Fibroblast of mammary gland (primary cell): ENCODE measurements at places on chromosomes 6 and 20.
A peak's percentile ranks its signal among the peaks of the same experiment; 100 is the strongest.

- DNase-seq = peak; percentile 29
Measured at GRCh38 chr6:141610741-141611140, 522.0 kb upstream of the GJE1 start.

DNA sequence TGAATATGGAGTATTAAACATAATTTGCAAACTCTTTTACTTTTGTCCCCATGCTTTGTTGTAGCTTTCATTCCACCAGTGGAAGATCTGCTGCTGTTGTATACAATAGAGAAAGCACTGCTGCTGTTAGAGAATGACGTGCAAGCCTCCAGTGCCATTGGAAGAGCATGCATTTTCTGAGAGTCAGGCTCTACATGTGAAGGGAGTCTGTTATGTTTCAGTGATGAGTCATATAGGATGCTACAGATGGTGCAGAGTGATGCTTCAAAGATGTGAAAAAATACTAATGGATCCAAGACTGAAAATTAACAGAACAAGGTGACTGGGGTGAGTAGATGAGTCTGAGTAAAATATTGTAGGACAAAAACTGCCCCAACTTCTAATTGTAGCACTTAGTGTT lies 22.4 kb upstream of the BACH2 start:
- peak; percentile 68 for DNase-seq

GRCh38 chr6:53301801-53302537 lies 46.8 kb downstream of the ELOVL5 start:
- DNase-seq = no peak

DNA sequence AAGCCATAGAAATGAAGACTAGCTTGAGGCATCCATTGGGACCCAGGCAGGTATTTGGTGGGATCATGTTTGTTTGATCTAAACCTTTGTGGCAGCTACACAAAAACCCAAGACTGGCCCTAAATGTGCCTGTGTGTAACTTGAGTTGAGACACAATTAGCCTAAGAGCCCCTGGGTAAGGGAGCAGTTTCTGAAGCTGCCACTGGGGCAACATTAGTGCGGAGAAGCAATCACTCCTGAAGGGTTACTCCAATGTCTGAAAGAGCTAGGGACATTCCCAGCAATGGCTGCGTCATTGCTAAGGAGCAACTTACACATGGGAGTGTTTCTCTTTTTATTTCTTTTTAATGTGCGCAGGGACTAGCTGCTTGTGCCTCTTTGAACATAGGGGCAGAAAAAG lies 67.9 kb upstream of the EEF1E1 start:
- no peak for DNase-seq

DNA sequence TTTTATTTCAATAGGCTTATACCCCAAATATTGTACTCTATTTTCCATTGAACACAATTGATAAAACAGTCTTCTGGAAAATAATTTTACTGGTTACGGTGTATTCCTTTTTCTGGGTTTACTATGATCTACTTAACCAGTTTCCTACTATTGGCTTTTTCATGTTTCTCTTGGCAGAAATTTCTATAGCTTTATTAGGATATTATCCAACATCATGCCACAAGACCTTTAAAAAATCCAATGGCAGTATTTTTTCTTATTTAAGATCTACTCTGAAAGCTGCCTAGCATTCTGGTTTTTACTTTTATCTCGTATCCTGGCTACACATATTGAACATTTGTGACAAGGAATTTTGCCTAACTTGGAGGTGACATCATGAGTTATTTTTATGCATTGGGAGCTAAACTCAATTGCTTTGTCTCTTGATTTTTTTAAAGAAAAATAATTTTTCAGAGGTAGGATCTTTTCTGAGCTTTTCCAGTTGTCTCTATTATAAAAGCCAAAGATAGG lies 45.5 kb downstream of the SLC9A8 start:
- DNase-seq = no peak

- no peak for DNase-seq
Measured at GRCh38 chr20:40050596-40050995, 638.4 kb downstream of the MAFB start.

DNA sequence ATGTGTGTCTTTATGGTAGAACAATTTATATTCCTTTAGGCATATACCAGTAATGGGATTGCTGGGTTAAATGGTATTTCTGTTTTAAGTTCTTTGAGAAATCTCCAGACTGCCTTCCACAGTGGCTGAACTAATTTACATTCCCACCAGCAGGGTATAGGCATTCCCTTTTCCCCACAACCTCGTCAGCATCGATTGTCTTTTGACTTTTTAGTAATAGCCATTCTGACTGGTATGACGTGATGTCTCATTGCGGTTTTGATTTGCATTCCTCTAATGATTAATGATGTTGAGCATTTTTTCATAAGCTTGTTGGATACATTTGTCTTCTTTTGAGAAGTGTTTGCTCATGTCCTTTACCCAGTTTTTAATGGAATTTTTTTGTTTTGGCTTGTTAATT lies 5.3 kb upstream of the TASP1 start:
- DNase-seq = peak; percentile 20

DNA sequence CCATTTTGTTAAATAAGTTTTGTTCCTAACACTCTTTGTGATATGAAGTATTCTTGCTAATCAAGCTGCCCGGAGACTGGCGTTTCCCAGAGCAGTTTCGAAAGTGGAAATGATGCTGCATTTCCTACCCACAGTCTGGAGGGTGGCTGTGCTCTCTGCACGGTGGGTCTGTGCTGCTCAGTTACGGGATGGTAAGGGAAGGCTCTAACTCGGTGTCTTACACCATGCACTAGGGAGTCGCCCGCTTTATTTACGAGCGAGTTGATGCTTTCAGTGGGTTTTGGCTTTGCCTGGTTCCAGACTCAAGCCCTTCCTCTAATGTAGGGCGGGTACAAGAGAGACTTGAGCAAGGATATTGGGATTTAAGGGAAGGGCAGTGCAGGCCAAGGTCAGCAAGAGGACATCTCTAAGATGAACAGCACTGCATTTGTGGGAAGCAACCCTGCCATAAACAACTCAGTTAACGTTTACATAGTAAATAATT lies 180.1 kb upstream of the AKAP12 start:
- DNase-seq = peak; percentile 61

DNA sequence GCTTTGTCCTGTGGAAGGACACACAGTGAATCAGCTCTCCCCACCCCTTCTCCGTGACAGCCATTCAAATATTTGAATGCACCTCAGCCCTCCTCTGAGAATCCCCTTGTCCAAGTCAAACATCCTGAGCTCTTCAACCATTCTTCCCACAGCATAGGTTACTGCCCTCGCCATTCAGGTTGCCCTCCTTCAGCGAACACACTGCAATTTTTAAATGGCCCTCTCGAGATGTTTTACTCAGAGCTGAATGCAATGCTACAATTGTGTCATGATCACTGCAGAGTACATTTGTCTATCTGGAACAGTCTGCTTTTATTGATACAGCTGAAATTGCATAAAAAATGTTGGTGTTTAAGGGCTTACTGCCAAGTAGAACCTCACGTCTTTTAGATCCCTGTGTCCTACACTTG lies 48.9 kb downstream of the SLC2A12 start:
- DNase-seq = no peak

DNA sequence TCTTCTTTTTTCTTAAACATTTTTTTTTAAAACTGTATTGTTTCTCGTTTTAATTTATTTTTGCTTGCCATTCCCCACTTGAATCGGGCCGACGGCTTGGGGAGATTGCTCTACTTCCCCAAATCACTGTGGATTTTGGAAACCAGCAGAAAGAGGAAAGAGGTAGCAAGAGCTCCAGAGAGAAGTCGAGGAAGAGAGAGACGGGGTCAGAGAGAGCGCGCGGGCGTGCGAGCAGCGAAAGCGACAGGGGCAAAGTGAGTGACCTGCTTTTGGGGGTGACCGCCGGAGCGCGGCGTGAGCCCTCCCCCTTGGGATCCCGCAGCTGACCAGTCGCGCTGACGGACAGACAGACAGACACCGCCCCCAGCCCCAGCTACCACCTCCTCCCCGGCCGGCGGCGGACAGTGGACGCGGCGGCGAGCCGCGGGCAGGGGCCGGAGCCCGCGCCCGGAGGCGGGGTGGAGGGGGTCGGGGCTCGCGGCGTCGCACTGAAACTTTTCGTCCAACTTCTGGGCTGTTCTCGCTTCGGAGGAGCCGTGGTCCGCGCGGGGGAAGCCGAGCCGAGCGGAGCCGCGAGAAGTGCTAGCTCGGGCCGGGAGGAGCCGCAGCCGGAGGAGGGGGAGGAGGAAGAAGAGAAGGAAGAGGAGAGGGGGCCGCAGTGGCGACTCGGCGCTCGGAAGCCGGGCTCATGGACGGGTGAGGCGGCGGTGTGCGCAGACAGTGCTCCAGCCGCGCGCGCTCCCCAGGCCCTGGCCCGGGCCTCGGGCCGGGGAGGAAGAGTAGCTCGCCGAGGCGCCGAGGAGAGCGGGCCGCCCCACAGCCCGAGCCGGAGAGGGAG lies 580 bp downstream of the VEGFA start:
- DNase-seq = peak; percentile 60

DNA sequence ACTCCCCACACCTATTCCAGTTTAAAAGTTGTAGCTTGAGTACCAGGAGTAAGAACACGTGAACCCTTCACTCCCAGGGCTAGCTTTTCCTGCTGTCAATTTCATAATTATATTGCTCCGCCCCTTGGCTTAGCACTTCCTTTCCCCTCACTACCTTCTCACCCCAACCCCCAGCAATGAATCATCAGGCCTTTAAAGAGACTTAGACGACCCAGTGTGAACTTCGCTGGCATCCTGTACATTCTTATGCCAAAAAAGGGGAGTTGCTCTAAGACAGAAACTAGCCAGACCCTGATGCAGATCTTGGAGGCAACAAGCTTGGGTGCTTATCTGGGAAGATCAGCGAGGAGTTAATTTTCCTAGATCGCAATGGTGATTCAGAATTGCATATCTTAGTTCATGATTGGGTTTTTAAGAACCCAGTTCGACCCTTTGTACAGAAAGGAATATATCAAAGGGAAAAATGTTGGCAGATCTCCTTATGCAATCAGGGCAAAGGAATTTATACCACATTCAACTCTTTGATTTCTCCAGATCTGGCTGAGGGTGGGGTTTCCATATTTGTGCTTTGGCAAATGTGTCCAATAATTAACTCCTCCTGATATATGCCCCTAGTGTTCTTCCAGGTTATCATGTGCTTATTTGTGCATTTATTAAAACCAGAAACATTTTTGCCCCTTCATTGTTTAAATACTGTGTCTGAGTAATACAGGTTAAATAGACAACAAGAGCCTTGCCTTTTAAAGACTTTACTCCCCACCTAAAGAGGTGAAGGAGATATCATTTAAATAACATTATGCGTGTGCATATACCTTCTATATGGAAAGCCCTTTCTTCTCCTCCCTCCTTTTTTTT lies 8.1 kb upstream of the ATXN1 start:
- DNase-seq = peak; percentile 85

- no peak for DNase-seq
Measured at GRCh38 chr6:166551754-166552495, 34.6 kb downstream of the RAMACL start.

DNA sequence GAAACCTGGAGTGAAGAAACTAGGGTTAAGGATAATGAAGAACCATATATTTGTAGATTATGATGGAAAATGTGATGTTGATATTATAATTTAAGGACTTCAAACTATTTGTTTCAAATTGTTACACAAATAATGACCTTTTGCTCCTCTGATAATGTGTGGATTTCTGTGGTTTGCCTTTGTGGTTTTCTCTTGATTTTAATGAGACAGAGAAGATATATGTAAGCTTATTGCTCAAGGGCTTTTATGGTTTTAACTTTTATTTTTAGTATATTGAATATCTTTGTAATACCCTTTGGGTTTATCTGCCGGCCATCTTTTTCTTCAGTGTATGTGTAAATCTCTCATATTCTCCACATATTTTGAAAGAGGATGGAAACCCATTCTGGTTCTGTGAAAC lies 362.3 kb downstream of the RIMS1 start:
- DNase-seq = no peak

GRCh38 chr6:22364306-22364705 lies 67.5 kb upstream of the PRL start:
- peak; percentile 60 for DNase-seq

GRCh38 chr20:57408536-57409233 lies 17.5 kb downstream of the RBM38 start:
- no peak for DNase-seq

GRCh38 chr20:37353285-37353849 lies 7.4 kb downstream of the SRC start:
- no peak for DNase-seq

GRCh38 chr6:127451388-127451787 lies 7.8 kb downstream of the KIAA0408 start:
- DNase-seq = no peak

GRCh38 chr6:5747379-5747778 lies 259.3 kb downstream of the NRN1 start:
- no peak for DNase-seq

GRCh38 chr20:16608277-16608650 lies 35.0 kb upstream of the KIF16B start:
- DNase-seq = peak; percentile 6

DNA sequence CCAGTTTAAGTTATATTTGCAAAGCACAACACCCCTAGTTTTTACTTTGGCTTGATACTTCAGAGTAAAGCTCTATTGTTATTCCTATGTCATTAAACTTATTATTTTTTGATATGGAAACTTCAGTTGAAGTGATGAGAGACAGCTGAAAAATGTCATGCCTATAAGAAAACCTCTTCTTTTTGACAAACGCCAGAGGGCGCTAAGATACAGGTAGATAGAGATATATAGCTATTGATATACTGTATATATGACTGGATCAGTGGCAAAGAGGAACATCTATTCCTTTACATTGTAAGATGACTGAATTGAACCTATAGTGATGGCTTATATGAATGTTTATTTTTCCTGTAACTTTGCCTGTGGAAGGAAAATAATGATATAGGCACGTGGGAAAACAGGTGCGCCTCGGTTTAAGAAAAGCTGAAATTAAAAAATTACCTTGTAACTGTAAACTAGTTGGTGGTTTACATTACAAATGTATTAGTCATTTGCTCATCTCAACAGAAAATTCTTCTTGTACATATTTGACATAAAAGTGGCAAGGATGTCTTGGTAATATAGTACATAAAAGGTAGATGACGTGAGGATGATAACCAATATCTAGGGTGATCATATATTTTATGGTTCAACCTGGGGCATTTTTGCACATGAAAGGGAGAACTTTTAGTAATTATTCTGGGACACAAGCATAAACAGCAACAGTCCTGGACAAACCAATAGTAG lies 74.1 kb downstream of the LAMA4 start:
- peak; percentile 91 for DNase-seq

- no peak for DNase-seq
Measured at GRCh38 chr6:11921751-11922150, 90.4 kb upstream of the HIVEP1 start.

DNA sequence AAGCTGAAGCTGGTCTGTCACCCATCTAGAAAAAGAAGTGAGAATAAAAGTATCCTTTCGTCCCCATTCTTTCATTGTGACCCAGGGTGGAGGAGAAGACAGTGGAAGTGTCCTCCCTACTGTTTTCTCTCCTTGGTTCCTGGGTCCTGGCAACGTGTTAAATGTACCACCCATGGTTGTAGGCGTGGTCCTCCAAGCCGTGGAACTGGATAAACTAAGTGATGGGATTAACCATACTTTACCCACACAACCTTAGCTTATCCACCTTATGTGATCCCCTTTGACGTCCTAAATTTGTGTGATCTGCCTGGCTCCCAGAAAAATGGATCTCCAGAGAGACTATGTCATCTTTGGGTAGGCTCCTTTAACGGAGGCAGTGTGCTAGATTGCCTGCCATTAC lies 47.4 kb downstream of the HLA-DPB1 start:
- no peak for DNase-seq
